ENCODE measurements at places on chromosomes 16 and 17. TPM values are rescaled to one million over a fixed set of nuclear protein-coding genes. Genes with fewer than 3 reads are reported as not detected.

The ZDHHC7 gene
- 43.7 TPM for total RNA-seq

The SRCIN1 gene
- total RNA-seq: not detected

The SNX20 gene
- not detected for total RNA-seq

The TM4SF5 gene
- not detected for total RNA-seq

The KCNJ18 gene
- not detected for total RNA-seq

The SPOP gene
- 47.0 TPM for total RNA-seq

The OTOA gene
- total RNA-seq: not detected

The ITGAD gene
- total RNA-seq: not detected

The HOXB1 gene
- total RNA-seq: not detected

The ALDH3A2 gene
- total RNA-seq: 58.8 TPM

The SLC12A3 gene
- total RNA-seq: not detected

The MMP25 gene
- not detected for total RNA-seq

All from cardiac atrium fibroblast (primary cell).